ENCODE measurements at places on chromosomes 13 and 19.
A peak's percentile ranks its signal among the peaks of the same experiment; 100 is the strongest.

GRCh38 chr19:36409841-36410240 lies 8.6 kb downstream of the ZFP82 start:
- DNase-seq: no peak

- no peak for DNase-seq
Observed at GRCh38 chr19:49875177-49875576, 2.0 kb downstream of the AKT1S1 start.

DNA sequence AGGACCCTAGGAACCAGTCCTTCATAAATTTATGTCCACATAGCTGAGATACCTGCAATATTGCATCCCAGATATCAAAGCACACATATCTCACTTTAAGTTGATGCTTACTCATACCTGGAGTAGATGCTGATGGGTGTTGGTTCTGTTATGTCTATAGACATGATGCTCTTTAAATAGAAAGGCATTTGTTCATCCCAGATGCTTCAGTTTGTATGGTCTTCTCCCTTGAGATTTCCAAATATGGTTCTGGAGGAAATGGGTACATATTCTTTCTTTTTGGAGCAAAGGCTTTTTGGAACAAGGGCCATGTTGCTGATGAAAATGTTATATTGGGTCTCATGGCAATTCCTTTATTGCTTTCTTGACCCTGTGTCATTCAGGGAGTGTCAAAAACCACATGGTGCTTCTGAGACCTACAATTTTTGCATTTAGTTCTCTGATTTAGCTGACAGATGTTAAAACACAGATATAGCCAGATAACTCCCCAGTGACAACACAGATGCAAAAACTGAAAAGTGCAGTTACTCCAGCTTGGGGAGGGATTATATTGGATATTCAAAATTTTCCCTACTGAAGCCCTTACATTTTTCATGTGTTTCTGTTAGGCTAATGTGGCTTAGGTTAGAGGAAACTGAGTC lies 211.4 kb downstream of the KCNRG start:
- DNase-seq: no peak

DNA sequence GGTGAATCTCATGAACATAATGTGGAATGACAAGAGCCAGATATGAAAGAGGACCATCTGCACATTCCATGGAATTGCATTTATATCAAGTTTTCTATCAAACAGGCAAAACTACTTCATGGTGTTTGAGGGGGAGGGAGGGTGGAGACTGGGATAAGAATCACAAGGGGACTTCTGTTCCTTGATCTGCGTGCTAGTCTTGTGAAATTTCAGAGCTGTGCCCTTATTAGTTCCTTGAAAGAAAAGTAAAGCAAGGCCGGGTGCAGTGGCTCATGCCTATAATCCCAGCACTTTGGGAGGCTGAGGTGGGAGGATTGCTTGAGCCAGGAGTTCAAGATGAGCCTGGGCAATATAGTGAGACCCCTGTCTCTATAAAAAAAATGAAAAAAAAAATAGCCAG lies 30.2 kb upstream of the CEBPG start:
- DNase-seq: no peak

DNA sequence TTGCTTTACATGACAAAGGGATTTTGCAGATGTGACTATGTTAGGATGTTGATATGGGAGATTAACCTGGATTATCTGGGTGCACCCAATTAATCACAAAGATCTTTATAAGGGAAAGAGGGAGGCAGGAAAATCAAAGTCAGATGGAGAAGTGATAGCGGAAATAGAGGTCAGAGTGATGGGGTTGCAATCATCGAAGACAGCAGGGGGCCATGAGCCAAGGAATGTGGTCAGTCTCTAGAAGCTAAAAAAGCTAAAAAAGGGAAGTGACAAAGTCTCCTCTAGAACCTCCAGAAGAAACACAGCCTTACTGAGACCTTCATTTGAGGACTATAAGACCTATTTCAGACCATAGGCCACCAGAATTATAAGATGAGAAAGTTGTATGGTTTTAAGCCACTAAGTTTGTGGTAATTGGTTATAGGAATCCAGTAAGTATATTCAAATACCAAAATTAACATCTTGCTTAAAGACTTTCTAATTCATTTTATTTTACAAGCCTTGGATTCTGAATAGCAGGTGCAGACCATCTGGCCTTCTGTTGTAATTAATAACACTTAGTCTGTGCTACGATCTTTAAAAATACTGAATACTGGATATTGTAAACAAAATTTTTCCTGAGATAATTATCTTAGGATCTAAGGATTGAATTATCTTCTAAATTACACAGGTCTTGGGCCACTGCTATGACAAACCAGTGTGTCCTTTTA lies 493.4 kb upstream of the PCDH20 start:
- DNase-seq: no peak

DNA sequence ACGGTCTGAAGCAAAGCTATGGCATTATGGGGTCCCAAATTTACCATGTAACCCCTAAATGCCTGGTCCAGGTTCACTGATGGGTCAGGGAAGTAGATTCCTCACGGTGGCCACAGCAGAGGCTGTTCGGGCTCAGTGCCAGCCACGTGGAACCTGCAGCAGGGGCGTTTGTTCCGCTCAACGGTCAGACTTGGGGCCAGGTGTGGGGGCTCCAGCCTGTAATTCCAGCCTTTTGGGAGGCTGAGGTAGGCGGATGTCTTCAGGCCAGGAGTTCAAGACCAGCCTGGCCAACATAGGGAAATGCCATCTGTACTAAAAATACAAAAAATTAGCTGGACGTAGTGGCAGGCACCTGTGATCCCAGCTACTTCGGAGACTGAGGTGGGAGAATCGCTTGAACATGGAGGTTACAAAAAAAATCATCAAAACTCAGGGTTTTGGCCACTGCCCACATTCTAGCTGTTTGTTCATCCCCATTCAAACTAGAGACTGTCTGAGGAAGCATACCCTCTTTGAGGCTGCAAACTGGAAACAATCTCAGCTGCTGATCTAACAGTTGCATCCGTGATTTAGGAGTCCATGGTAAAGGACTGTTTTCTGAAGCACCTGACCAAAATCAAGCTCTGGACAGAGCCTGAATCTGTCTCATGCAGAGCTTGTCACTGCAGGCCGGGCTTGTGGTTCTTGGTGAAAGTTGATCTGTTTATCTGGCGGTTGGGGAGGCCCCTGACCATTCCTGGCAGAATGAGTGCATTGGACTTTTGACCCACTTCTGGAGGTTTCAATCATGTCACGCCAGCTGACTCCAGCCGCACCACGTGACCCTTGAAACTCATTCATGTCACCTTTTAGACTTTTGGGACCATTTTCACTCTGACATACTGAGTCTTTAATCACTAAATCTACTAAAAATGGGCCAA lies 30.2 kb upstream of the ZNF331 start:
- DNase-seq: peak; percentile 55

All from left kidney (tissue), 8 donors.